ENCODE measurements at places on chromosomes 5 and 9. TPM values are rescaled to one million over a fixed set of nuclear protein-coding genes. Genes with fewer than 3 reads are reported as not detected.

DNA sequence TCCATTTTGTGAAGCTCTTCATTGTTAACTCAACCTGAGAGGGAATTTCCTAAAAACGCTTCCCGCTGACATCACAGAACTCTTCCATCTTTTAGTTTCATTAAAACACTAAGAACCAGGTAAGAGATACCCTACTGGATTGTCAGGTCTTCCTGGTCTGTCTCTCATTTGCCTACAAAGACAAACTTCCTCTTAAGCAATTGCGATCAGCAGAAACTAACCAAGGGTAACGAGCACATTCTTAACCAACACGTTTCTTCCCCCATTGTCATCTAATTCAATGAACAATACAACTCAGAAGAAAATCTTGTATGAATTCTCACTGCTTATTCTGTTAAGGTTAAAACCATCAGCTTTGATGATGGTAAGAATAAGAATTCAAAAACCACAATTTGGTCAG is 6.6 kb downstream of the FBXW11 start:
- no peak for DNase-seq

GRCh38 chr9:34983209-34983608 is 6.3 kb upstream of the DNAJB5 start:
- DNase-seq, result no peak

- DNase-seq, result no peak
These were observed 244.6 kb downstream of the RAB3C start for GRCh38 chr5:58827463-58827862.

Gene ARHGEF37
- total RNA-seq, result 1.2 TPM

DNA sequence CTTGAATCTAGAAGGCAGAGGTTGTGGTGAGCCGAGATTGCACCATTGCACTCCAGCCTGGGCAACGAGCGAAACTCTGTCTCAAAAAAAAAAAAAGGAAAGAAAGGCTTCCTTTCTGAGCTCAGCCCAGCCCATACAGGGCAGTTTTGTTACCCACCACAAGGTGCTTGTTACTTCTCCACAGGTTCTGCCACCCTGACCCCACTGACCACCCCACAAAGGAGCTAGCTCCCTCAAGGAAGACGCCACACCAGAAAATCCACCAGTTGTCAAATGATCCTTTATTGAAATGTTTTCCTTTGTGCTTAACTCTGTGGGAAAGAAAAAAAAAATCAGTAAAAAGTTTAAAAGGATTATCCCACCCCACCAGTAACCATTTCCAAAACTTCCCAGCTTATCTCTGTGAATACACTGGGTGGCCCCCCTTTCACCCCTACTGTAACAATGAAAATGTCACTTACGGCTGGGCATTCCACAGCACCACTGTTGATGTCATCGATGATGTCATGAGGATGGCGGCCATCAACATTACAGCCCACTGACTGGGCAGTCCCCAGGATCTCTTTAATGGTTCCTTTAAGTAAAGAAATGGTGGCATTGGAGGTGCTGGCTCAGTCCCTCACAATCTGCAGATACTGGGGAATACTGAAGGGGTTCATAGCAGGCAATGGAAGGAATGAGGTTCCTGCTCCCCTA is 3.6 kb downstream of the RPL12 start:
- no peak for DNase-seq

Data from frontal cortex (tissue), 4 donors.